ENCODE measurements at places on chromosomes 11 and 22.

DNA sequence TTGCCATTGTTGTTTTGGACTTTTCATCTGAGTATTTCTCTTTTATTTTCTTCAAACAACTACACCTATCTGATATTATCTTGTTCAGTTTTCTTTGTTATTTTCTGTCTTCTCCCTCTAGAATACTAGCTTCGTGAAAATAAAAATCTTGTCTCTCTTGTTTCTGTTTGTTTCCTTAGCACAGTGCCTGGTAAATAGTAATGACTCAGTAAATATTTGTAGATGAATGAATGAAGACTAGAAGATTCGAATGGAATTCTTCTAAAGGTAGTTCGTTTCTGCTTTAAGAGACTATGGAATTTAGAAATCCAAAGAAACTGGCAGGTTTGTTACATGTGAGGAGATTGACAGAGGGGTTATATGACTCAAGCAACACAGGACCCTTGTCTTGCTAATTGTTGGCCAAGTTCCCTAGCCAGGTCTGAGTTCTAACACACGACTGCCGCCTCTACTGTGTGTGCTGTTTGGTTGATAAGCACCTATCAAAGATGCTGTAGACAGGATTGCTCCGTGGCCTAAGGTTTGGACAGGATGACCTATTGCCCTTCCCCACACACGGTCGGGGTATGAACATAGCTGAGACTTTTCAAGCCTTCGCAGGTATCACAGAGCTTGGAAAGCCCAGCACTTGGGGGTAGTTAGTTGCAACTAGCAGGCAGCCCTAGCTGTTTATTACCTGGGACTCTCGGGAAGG is 831 bp upstream of the TMEM135 start:
- no peak for DNase-seq

GRCh38 chr11:121453589-121454299 is 977 bp upstream of the SORL1-AS1 start:
- no peak for DNase-seq

DNA sequence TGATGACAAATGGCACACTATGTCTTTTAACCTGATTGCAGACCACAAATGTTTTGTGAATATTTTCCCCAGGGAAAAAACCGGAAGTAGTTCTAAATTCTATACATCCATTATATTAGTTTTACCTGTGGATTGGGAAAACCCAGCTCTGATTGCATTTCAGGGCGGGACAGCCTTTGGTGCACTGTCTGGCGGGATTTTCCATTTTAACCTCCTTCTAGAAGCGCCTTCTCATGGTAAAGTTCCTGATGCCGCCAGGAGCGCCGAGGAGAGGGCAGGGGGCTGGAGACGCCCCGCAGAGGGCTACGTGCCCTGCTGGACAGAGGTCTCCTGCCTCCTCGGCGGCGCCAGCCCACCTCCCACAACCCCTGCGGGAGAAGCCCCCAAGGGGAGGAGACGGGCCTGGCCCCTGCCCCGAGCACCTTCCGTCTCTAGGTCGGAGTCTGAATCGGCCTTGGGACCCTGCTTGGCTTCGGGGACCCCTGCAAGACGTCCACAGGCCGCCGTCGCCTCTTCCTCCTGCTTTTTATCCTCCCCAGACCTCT is 1.2 kb upstream of the P2RX6 start:
- DNase-seq: no peak

DNA sequence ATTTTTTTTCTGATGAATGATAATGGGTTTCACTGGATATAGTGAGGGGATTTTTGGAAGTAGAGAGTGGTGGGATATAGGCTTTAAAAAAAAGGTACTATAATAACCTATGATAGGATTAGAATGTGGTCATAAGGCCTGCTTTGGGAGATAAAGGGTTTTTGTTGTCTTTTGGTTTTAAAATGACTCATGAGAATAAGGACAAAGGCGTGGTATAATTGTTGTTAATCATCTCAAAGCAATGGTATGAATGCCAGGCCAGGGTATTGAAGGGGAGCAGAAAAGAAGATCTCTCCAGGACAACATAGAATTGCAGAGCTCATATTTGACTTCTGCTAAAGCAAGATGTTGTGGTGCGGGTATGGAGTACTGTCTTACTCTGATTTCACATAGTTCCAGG is 579.4 kb downstream of the JRKL start:
- DNase-seq: peak; percentile 13

DNA sequence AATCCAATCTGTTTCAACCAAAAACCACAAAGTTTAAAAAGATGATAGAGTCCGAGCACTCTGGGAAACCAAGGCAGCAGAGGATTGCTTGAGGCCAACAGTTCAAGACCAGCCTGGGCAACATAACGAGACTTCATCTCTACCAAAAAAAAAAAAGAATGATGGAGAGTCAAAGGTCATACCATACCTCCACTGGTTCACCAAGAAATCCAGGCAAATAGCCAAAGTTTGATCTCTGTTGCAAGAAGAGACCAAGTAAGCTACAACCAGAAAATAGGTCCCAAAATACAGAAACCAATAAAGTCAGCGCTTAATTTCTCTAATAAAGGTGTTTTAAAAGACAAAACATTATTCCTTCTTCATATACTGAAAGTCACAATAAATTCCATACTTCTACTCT is 13.1 kb downstream of the FAM168A start:
- DNase-seq: no peak

GRCh38 chr22:49871482-49871881 is 17.8 kb downstream of the ZBED4 start:
- DNase-seq: no peak

DNA sequence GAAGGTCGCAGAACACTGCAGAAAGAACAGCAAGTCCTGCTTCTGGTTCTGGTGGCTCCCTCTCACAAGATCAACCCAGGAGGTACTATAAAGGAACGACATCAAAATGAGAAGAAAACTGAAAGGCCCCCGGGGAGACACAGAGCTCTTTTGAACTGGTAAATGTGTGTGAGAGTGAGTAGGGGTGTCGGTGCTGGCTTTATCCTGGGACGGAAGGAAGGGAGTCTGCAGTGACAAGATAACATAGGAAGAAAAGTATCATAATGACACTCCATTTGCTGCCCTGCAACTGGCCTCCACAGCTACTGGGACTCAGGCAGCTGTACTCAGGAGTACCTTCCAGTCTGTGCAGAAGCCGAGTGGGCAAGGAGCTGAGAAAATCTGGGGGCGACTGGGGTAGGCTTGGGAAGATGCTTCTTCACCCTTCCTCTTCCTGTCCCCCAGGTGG is 60.9 kb downstream of the ENTHD1 start:
- DNase-seq: no peak

- DNase-seq: no peak
Observed at GRCh38 chr11:90908074-90908473, 685.2 kb upstream of the CHORDC1 start.

- no peak for DNase-seq
Observed at GRCh38 chr11:94727819-94728218, 40.3 kb upstream of the AMOTL1 start.

- DNase-seq: peak; percentile 71
Observed at GRCh38 chr11:15969281-15969680, 387.1 kb downstream of the SOX6 start.

DNA sequence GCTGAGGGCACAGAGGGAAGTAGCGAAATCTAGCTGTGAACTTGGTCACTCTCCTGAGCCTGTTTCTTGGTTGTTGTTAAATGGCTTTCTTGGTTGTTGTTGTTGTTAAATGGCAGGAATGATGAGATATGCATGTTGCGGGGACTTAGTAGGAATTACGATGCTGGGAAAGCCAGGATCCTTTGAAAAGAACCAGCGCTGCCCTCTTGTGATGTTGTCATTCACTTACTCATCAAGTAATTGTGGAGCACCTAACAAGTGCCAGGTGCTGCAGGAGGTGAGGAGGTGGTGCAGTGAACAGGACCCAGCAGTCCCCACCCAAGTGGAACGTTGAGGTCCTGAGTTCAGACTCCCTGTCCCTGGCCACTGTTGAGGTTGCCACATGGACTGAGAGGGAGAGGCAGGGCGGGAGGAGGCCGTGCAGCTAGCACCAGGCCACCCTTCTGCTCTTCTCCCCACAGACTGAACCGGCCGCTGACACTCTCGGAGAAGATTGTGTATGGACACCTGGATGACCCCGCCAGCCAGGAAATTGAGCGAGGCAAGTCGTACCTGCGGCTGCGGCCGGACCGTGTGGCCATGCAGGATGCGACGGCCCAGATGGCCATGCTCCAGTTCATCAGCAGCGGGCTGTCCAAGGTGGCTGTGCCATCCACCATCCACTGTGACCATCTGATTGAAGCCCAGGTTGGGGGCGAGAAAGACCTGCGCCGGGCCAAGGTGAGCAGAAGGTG is 36.8 kb downstream of the POLR3H start:
- no peak for DNase-seq

DNA sequence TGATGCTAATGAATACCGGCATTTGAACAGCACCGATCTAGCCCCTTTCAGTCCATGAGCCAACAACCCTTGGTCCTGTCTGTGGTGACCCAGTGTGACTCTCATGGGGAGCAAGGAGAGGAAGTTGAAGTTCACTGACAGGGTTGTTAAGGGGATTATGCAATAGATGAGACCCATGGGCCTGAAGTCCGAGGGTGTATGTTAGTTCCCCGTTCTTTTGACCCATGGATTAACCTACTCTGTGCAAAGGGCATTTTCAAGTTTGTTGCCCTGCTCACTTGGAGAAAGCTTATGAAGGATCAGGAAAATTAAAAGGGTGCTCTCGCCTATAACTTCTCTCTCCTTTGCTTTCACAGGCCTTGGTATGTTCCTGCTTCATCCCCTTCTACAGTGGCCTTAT is 4.9 kb downstream of the PNPLA3 start:
- DNase-seq: no peak

- DNase-seq: no peak
Observed at GRCh38 chr11:12358302-12359188, 18.8 kb upstream of the PARVA start.

DNA sequence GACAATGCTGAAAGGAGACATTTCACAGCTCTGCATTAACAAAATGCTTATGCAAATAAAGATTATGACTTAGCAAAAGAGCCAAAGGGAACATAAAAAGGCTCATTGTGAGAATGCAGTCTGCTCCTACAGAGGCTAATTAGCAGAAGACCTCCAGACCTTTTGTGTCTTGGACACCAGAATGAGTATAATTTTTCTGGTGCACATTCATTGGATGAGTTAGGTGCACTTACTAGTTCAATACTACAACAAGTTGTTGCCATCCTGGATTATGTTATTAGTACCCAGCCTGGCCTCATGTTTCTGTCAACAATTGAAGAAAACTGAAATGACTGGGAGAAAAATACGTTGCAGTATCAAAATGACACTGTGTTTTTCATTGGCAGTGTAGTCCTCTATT is 613.2 kb upstream of the CHORDC1 start:
- no peak for DNase-seq

DNA sequence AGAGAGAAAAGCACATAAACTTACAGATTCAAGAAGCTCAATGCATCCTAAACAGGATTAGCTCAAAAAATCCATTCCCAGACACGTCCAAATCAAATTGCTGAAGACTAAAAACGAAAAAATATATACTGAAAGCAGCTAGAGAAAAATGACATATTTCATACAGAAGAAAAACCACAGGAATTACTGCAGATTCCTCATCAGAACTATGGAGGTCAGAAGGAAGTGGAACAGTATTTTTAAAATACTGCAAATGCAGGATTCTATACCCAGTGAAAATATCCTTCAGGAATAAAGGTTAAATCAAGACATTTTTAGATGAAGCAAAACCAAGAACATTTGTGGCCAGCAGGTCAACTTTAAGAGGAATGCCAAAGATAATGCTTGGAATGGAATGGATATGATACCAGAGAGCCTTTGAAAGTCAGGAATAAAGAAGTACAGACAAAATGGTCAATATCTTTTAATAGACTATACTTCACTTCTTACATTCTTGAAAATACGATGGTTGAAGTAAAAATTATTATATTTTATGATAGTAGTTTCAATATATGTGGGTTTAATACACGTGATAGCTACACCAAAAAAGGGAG is 352.9 kb downstream of the CTTN start:
- no peak for DNase-seq

- no peak for DNase-seq
Observed at GRCh38 chr22:23849009-23850006, 8.4 kb upstream of the SLC2A11 start.

- DNase-seq: no peak
Observed at GRCh38 chr22:47354668-47355387, 592.4 kb downstream of the TBC1D22A start.

DNA sequence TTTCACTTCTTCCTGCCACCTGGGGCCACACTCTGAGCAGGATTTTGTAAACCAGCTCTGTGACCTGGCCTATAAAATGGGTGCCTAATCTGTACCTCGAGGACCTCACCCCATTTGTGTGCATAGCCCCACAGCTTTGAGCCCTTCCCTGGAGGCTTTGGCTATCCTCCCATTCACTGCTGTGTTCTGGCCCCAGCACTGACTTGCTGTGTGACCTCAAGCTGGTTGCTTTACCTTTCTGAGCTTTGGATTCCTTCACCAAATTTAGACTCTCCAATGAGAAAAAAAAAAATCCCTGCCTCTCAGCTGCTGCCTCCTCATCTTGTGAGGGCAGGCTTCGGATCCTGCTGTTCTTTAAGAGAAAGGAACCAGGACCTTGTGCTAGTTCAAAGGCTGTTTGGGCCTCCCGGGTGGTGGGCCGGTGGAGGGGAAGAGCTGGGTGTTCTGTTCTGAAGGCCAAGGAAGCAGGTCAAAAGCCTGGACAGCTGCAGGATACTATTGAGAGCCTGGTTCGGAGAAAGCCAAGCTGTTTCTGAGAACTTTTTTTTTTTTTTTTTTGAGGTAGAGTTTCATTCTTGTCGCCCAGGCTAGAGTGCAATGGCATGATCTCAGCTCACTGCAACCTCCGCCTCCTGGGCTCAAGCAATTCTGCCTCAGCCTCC is 1.1 kb upstream of the PYGM start:
- DNase-seq: no peak

DNA sequence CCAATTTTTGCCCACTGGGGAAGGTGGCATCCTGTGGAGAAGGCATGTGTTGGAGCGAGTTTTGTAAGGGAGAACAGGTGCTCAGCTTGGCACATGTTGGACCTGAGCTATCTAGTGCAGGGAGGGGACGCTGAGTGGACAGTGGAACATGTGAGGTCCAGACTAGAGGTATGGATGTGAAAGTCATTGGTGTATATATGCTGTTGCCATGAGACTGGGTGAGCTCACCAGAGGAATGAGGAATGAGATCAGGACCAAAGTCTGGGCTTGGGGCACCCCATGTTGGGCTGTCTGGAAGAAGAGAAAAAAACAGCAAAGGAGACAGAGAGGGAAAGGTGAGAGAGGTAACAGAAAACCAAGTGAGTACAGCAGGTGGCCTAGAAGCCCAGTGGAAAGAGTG is 12.3 kb upstream of the SYT7 start:
- no peak for DNase-seq

GRCh38 chr11:64994318-64994717 is 2.5 kb downstream of the BATF2 start:
- DNase-seq: no peak

- DNase-seq: no peak
Observed at GRCh38 chr11:118763041-118763440, 27.9 kb downstream of the DDX6 start.

DNA sequence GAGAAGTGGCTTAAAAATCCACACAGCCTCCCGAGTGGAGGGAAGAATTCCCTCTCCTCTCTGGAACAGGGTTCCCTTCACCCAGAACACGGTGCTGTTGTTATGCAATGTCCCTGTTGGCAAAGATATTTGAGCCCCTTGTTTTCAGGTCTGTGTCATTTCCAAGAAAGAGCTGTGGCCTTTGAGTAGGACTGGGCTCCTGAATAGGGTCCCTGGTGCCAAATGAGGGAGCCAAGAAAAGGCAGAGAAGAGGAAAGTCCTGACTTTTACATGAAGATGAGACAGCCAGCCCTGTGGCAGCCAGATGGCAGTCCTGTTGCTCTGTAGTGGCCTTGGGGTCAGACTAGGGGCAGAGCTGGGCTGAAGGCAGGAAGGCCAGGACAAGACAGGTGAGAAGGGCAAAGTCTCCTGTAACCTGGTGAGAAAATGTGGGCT is 51.2 kb upstream of the ELF5 start:
- no peak for DNase-seq

- no peak for DNase-seq
Observed at GRCh38 chr11:126963115-126963514, 37.5 kb downstream of the KIRREL3 start.
